Kidney glomerular epithelial cell (primary cell): ENCODE measurements at places on chromosomes 2 and 18.

GRCh38 chr2:177315364-177315763, 50.8 kb upstream of the NFE2L2 start:
- no peak for DNase-seq

- peak; percentile 12 for DNase-seq
These were observed 35.1 kb downstream of the DCDC2C start for GRCh38 chr2:3738454-3738853.

GRCh38 chr2:36396878-36397539, 41.4 kb downstream of the CRIM1 start:
- no peak for DNase-seq

- no peak for DNase-seq
These were observed 266.5 kb downstream of the PTGR3 start for GRCh38 chr18:74942319-74942910.

DNA sequence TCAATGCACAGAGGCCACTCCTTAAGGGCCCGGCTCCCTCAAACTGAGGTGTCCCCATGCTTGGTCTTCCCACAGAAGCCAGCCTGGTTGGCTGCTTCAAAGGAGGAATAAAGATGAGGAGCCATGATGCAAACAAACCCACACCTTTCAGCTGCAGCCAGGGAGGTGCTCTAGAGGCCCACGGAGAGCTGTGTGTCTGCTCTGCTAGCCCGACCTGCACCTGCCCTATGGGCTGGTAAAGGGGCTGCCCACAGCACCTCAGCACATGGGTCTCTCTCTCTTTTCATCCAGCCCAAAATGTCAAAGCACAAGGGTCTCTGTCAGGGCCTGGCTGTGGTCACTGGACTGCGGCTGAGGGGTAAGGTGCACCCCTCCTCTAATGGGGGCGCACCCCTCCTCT, 132.1 kb downstream of the MSH2 start:
- DNase-seq: no peak

DNA sequence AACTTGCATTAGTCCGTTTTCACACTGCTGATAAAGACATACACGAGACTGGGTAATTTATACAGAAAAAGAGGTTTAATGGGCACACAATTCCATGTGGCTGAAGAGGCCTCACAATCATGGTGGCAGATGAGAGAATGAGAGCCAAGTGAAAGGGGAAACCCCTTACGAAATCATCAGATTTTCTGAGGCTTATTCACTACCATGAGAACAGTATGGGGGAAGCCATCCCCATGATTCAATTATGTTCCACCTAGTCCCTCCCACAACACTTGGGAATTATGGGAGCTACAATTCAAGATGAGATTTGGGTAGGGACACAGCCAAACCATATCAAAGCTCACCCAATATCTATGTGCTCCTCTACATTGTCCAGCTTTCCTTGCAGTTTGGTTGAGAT, 16.0 kb upstream of the SERPINE2 start:
- DNase-seq: no peak

DNA sequence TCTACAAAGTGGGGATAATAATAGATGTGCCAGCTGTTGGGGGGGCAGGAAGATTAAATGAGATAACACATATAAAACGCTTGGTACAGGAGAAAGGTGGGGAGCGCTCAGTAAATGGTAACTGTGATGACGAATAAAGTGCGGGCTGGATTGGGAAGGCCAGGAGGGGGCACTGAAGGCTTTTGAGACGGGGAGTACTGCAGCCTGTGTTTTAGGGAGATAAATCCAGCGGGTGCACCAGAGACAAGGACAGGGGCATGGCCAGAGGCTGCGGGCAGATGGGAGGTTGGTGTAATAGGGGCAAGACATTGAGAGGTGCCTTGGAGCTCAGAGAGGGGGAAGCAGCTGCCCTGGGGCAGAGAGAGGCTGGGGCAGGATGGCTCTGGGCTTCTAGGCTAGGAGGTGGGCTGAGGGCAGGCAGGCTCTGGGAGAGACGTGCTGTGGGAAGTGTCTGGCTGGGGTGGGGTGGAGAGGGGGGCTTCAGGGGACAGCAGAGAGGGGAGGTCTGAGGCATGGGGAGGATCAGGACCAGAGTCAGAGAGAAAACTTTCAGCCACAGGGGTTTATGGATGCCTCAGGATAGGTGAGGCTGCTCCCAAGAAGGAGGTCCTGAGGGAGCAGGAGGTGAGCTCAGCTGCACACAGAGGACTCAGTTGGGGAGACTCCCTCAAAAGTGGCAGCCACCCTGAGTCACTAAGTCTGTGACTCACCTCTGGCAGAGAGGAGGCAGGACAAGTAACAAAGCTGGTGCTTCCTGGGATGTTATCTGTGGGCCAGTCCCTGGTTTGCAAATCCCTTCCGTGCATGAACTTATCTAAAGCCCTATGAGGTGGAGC, 18.8 kb downstream of the TEX44 start:
- DNase-seq: peak; percentile 87

- no peak for DNase-seq
These were observed 95.0 kb downstream of the DDX1 start for GRCh38 chr2:15686643-15687042.

GRCh38 chr2:188693111-188693510, 281.1 kb upstream of the COL3A1 start:
- no peak for DNase-seq

GRCh38 chr2:127995725-127996124, 32.1 kb downstream of the SAP130 start:
- DNase-seq: no peak

GRCh38 chr2:166766220-166766619, 122.1 kb upstream of the XIRP2 start:
- no peak for DNase-seq

- DNase-seq: no peak
These were observed 112.8 kb downstream of the LYPD6 start for GRCh38 chr2:149443150-149443549.

DNA sequence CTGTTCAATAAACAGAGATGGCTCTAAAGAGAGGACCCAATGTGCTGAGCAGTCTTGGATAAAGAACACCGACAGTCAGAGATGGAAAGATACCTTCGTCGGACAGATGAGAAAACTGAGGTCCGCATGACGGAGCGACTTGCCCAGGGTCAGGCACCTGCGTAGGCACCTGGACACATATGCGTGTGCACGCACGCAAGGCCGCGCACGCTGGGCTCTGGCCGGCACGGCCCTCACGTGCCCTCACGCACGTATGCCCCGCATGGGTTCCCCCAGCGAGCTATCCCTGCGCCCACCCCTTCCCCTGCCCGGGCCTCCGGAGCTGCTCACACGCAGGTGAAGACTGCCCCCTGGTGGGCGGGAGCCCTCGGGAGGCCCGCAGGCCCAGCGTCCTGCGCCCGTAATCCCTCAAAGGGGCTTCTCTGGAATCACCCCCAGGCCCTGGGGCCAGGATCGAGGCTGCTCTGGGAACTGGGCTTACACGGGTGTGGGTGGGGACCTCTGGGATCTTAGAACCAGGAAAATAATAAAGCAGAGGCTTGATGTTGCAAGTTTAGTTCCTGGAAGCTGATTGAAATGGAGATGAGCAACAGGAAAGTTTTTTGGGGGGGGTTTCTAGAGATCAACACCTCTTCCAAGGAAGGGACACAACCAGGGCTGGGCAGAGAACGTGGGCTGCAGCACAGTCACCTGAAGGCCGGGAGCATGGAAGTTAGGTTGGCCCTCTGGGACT, 246.3 kb downstream of the TNS1 start:
- DNase-seq: no peak

DNA sequence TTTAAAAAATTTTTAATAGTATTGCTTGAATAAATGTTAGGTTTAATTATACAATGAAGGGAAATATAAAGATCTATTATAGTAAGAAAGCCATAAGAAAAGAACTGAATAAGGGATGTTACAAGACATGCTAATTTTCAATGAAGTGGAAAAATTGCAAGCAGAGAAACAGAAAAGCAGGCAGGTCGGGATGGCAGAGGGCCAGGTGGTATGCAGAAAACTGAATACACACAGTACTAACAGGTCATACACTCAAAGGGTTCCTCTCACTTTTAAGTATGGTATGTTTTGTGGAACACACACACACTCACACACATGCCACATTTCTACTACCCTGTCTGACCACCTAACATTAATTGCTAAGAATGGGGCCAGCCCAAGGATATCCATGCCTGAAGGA, 76.7 kb upstream of the DTNA start:
- DNase-seq: no peak

GRCh38 chr2:47033102-47033880, 117.7 kb upstream of the MCFD2 start:
- DNase-seq: peak; percentile 25

DNA sequence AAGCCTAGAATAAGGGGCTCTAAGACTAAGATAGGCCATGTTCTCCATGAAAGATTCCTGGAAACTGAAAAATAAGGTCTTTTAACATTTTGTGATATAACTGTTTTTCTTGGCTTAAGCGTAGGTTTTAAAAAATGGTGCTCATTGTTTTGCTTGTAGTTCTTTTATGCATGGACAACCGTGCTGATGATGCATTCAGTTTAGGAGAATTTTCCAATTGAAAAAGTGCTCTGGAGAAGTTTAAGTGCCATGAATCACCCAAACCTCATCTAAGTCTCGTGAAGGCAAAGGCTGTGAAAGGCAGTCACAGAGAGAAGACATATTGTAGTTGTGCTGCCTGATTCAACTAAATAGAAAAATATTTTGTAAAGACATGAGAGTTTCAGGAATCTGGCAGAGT, 111.8 kb upstream of the GAREM1 start:
- peak; percentile 89 for DNase-seq

DNA sequence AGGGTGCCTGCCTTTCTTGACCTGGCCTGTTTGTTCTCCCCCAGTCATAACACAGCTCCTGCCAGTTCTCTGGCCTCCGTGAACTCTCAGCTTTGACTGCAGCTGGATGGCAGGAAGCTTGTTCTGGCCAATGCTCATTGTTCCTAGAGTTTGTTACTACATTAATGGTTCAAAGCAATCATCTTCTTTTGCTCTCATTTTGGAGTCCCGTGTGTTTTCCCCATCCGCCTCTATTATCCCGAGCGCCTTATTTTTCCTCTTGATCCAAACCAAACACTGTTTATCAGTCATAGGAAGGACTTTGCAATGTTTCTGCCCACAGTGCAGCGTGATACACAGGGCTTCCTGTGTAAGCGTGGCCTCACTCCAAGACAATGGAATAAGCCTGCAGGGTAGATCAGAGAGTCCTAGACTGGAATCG, 184.3 kb upstream of the APCDD1 start:
- DNase-seq: no peak

DNA sequence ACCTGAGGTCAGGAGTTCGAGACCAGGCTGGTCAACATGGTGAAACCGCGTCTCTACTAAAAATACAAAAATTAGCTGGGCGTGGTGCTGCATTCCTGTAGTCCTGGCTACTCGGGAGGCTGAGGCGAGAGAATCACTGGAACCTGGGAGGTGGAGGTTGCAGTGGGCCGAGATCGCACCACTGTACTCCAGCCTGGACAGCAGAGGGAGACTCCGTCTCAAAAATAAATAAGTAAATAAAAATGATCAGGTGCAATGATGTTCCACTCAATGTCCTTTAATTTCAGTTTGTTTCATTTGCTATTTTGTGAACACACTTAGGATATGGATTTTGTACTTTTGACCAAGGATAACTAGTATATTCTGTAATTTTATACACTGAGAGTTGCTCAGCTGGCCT, 9.3 kb downstream of the HADHA start:
- DNase-seq: no peak

DNA sequence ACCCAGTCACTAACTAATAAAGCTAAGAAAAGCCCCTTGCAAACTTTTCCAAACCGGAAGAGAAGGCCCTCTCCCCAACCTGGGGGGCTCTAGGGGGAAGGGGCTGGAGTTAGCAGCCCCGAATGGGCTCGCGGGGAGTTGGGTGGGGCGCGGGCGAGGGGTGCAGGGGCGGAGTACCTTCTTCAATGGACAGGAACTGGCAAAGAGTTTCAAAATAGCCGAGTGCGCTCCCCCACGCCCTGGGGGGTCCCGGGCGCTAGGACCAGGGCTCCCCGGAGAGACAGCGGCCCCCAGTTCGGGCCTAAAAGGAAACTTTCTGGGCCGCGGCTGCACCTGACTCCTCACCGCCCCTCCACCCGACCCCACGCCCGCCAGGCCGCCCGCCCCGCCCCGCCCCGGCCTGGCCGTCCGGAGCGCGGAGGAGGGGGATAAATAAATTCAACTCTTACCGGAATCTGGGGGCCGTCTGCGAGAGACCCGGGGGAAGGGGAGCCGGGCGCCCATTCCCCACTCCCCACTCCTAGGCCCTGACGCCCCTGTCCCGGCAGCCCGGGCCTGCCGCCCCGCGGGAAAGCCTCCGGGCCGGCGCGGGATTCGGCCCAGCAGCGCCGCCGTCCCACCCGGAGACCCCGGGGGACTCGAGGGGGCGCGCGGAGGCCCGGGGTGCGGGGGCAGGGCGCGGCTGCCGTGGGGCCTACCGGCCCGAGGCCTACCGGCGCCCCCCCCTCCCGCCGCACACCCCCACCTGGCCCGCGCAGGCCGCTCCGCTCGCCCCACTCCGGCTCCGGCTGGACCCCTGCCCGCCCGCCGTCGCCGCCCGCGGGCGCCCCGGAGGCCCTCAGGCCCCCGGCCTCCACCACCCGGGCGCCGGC, 868 bp downstream of the INO80D start:
- DNase-seq: no peak

DNA sequence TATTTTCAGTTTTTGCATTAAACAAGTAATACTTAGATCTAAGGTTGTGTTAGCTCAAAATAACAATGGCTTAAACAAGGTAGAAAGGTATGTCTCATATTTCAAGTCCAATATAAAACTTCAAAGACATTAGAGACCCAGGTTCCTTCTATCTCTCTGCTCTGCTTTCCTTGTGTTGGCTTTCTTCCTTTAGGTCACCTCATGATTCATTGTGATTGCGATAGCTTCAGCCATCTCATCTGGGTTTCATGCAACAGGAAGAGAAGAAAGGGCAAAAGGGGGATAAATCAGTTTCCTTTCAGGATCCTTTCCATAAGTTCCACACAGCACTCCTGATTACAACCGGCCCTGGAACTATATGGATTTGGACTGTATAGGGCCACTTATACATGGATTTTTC, 16.0 kb upstream of the TBR1 start:
- no peak for DNase-seq

DNA sequence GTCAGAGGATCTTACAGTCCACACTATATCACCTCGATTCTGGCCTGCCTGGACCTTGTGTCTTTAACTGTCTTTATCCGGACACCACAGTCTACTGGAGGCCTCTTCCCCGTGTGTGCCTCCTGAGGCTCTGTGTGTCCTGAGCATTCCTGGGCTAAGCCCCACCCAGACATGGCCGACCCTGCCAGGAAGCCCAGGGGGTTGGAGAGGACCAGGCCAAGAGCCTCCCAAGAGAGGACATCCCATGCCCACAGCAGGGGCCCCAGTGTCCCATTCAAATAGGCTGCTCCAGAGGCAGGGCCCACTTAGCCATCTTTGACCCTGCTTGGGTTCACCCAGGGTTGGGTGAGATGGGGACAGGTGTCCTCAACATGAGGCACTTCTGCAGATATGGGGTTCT, 84.7 kb upstream of the OTOS start:
- no peak for DNase-seq

- DNase-seq: peak; percentile 98
These were observed 14.6 kb upstream of the DYNC2LI1 start for GRCh38 chr2:43759195-43759594.

GRCh38 chr2:80670763-80671162, 366.2 kb upstream of the LRRTM1 start:
- no peak for DNase-seq

GRCh38 chr2:48312126-48312525, 217.8 kb upstream of the STON1 start:
- DNase-seq: no peak

- no peak for DNase-seq
These were observed 9.5 kb downstream of the ARHGEF4 start for GRCh38 chr2:130846233-130846632.
